ENCODE measurements at places on chromosomes 2 and 18. TPM values are rescaled to one million over a fixed set of nuclear protein-coding genes. Genes with fewer than 3 reads are reported as not detected.

- DNase-seq, result no peak
- no peak overlapping the region for H3K27ac ChIP-seq
- H3K27me3 ChIP-seq, result no peaks in the 10 kb centered on the region
Measured at GRCh38 chr2:14189929-14190328, 442.6 kb upstream of the LRATD1 start.

Gene MCEE
- 20.3 TPM for total RNA-seq

Gene GALNT14
- 84.6 TPM for total RNA-seq

Gene POTEJ
- total RNA-seq, result not detected

DNA sequence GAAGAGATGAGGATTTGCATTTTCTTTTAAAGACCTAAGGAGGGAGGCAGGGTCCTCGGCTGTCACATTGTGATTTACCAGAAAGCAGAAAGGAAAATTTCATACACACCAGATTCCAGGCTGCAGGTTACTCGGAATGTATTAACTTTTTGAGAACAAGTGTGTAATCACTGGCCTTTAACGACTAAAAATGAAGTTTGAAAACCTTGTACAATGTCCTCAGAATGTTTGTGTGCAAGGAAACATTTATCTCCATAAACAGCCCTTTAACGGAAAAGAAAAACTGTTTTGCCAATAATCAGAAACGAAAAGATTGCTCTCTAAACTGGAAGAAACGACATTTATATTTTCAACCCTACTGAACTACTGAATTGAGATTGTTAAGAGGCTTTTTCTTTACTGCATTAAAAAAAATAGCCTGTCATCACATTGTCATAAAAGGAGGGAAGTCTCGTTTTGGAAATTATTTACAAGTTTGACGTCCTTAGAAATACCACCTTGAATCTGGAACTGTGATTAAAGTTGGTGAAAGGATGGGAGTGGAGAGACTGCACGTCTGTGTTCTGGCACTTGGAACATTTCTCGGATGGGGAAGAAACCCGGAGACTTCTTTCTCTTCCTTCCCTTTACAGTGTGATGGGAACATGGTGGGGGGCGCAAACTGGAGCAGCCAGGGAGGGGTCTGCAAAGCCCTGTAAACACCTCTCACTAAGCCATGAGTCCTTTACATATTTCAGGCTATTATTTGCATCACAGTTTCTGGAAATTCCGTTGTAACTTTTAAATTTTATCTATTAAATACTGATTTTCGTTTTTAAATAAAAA, 134.1 kb upstream of the SIX3 start:
- no peak for DNase-seq
- peaks cover 5% of the 10 kb centered on the region for H3K4me1 ChIP-seq
- H3K27ac ChIP-seq, result no peak overlapping the region
- H3K4me3 ChIP-seq, result no peak overlapping the region

DNA sequence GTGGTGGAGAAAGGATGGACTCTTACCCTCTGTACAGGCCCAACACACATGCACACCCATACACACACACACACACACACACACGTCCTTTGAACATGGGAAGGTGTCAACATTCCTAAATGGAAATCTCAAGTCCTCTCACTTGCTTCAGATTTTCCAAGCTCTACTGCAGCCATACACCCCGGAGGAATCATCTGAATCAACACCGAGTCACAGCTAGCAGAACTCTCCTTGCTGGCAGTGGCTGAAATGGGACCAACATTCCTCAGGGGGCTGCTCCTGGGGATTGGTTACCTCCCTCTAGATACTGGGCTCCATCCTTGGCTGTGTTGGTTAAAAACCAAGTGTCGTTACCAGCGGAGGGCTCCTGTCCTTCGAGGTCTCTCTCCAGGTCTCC, 112.7 kb downstream of the BCL11A start:
- H3K4me3 ChIP-seq, result no peak overlapping the region
- H3K36me3 ChIP-seq, result no peaks in the 10 kb centered on the region
- no peaks in the 10 kb centered on the region for H3K4me1 ChIP-seq
- no peak for DNase-seq
- H3K27ac ChIP-seq, result no peak overlapping the region

DNA sequence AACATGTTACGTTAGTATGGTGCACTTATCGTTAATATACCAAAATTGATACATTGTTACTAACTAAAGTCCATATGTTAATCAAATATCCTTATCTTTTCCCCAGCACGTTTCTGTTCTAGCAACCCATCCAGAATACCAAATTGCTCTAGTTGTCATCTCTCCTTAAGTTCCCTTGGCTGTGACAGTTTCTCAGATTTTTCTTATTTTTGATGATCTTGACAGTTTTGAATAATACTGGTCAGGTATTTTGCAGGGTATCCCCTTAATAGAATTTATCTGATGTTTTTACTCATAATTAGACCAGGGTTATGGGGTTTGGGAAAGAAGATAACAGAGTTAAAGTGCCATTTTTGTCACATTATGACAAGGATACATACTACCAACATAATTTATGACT, 47.8 kb downstream of the TFPI start:
- H3K4me1 ChIP-seq, result no peaks in the 10 kb centered on the region
- H3K27ac ChIP-seq, result no peak overlapping the region
- no peaks in the 10 kb centered on the region for H3K36me3 ChIP-seq
- no peak overlapping the region for H3K4me3 ChIP-seq

GRCh38 chr2:34474646-34475045, 875.5 kb upstream of the FAM98A start:
- no peak overlapping the region for H3K4me3 ChIP-seq
- H3K27me3 ChIP-seq, result no peaks in the 10 kb centered on the region
- H3K4me1 ChIP-seq, result no peaks in the 10 kb centered on the region
- H3K36me3 ChIP-seq, result no peaks in the 10 kb centered on the region
- peak; percentile 25 for DNase-seq

Gene LOXL3
- total RNA-seq, result 9.7 TPM

DNA sequence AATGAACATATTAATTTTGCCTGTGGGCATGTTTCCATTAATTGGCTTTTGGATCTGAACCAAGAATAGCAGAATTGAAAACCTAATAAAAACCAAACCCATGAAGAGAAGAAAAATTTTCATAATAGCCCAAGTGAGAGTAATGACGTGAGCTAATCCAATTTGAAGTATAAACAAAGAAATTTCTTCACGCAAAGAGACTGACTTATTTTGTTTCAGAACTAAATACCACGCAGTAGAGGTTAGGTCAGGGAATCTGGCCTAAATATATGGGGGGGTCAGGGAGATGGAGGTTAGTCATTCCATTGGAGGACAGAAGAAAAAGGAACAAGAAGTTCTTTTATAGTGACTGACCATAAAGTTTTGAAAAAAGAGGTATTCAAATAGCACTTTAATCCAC, 94.1 kb upstream of the CYP1B1 start:
- no peak overlapping the region for H3K27ac ChIP-seq
- no peak overlapping the region for H3K4me3 ChIP-seq
- DNase-seq, result no peak
- H3K27me3 ChIP-seq, result no peaks in the 10 kb centered on the region

DNA sequence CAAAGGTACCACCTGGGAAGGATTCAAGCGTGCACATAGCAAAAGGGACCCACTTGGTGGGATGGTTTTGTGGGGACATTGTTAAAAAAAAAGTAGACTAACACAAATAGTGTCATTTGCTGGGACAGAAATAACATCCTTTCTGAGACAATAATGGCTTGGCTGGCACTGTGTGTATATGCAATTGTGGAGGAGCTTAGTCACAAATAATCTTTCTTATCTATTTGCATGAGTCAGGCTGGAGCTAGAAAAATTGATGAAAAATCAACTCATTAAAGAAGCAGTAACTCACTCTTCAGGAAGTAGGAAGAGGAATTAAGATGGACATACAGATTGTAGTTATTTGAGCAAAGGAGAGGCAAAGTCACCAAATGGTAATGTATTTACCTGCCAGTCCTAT, 29.5 kb upstream of the ITGB6 start:
- H3K36me3 ChIP-seq, result no peaks in the 10 kb centered on the region
- H3K4me1 ChIP-seq, result peaks cover 36% of the 10 kb centered on the region
- H3K27ac ChIP-seq, result peak overlapping the region; percentile 53
- no peaks in the 10 kb centered on the region for H3K27me3 ChIP-seq

Gene FEV
- not detected for total RNA-seq

GRCh38 chr2:207969249-207969648, 56.1 kb downstream of the PLEKHM3 start:
- DNase-seq, result no peak
- no peak overlapping the region for H3K27ac ChIP-seq
- no peak overlapping the region for H3K4me3 ChIP-seq

- DNase-seq, result no peak
- no peaks in the 10 kb centered on the region for H3K27me3 ChIP-seq
- no peak overlapping the region for H3K4me3 ChIP-seq
- no peaks in the 10 kb centered on the region for H3K36me3 ChIP-seq
- H3K4me1 ChIP-seq, result peaks cover 22% of the 10 kb centered on the region
- H3K27ac ChIP-seq, result no peak overlapping the region
Measured at GRCh38 chr2:239291475-239292350, 109.1 kb downstream of the HDAC4 start.

DNA sequence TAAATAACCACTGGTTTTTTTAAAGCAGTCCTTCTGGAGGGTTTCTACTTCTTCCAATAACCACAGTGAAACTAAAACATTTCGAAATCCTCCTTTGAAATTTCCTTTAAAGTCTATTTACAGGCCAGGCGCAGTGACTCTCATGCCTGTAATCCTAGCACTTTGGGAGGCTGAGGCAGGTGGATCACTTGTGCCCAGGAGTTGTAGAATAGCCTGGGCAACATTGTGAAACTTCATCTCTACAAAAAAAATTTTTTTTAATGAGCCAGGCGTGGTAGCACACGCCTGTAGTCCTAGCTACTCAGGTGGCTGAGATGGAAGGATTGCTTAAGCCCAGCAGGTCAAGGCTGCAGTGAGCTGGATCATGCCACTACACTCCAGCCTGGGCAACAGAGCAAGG, 15.2 kb downstream of the KIDINS220 start:
- H3K4me3 ChIP-seq, result no peak overlapping the region
- H3K27ac ChIP-seq, result no peak overlapping the region
- no peaks in the 10 kb centered on the region for H3K27me3 ChIP-seq
- no peak for DNase-seq
- peaks cover 4% of the 10 kb centered on the region for H3K36me3 ChIP-seq

Gene CSRNP3
- total RNA-seq, result 6.4 TPM

DNA sequence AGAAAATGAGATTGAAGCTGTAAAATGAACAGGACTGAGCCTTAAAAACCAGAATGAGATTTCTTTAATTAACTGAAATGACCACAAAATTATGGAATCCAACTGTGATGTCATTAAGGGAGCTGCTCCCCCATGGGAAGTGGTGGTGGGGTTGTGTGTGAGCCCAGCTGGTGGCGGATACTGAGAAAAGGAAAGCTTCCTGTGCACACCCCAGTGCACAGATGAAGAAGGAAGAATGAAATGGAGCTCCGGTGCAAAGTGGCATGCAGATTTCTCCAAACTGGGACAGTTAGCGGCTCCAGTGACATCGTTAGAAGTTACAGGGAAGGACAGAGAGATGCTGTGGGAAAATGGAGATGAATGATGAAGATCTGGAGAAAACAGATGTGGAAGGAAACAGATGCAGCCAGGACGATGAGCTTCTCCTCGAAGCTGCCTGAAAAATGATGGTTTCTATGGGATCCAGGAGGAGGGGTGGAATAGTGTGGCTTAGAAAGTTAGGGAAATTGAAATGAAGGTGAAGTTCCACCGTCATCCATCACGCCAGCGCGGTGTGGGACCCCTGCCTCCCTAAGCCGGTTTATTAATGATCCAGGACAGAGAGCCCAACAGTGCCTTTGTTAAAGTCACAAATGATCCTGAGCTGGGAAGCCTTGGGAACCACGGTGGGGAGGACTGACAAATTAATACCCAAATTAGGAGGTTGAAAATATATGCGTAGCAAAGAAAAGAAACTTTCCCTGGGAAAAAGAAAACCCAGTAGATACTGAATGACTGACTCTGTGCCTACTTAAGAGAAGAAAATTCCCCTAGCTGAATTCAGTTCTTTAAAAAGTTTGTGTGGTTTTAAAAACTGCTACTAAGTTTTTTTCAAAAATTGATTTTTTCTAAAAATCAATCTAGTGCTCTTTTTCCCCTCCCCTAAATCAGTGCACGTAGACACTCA, 77.2 kb downstream of the TSN start:
- no peaks in the 10 kb centered on the region for H3K36me3 ChIP-seq
- H3K4me3 ChIP-seq, result no peak overlapping the region
- no peak overlapping the region for H3K27ac ChIP-seq
- no peak for DNase-seq

DNA sequence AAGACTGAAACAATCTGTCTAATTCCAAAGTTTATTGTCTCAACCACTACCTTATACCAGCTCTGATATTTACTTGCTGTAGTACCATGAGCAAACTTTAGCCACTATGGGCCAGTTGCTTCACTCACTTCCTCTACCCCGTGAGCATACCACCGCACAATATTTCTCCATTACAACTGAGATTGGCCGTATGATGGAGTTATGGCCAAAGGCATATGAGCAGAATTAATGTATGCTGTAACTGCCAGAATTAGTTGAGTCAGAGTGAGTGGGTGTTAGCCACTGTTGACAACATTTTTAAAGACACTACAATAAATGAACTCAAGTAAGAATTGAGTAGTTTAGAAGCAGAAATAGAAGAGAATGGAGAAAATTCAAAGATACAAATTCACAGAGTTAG, 69.7 kb downstream of the LRATD1 start:
- no peak for DNase-seq
- no peaks in the 10 kb centered on the region for H3K36me3 ChIP-seq
- no peaks in the 10 kb centered on the region for H3K4me1 ChIP-seq
- no peak overlapping the region for H3K4me3 ChIP-seq
- H3K27ac ChIP-seq, result no peak overlapping the region

DNA sequence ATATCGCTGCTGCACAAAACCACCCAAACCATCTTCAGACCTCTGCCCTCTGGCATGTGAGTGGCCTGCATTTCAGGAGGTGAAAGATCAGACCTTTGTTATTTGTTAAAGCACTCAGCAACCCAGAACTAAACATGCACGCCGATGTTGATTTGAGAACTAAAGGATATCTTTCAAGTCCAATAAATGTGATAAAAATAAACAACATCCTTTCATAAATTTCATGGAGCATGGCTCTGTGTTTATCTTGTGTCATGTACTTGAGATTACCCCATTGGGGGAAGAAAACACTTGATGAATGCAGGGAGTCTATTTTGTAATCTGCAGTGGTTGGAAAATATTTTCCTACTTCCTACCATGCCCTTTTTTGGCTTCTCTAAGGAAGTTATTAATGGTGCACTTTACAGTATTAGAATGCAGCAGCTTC, 70.8 kb upstream of the GATA6 start:
- no peak overlapping the region for H3K4me3 ChIP-seq
- no peak overlapping the region for H3K27ac ChIP-seq
- no peaks in the 10 kb centered on the region for H3K4me1 ChIP-seq
- DNase-seq, result no peak
- H3K36me3 ChIP-seq, result no peaks in the 10 kb centered on the region
- H3K27me3 ChIP-seq, result no peaks in the 10 kb centered on the region

Data from kidney (tissue), 22 donors.